ENCODE measurements at places on chromosomes 7 and 10. TPM values are rescaled to one million over a fixed set of nuclear protein-coding genes. Genes with fewer than 3 reads are reported as not detected.
A peak's percentile ranks its signal among the peaks of the same experiment; 100 is the strongest.

- no peak for DNase-seq
Observed at GRCh38 chr10:99938563-99938962, 71.2 kb downstream of the DNMBP start.

DNA sequence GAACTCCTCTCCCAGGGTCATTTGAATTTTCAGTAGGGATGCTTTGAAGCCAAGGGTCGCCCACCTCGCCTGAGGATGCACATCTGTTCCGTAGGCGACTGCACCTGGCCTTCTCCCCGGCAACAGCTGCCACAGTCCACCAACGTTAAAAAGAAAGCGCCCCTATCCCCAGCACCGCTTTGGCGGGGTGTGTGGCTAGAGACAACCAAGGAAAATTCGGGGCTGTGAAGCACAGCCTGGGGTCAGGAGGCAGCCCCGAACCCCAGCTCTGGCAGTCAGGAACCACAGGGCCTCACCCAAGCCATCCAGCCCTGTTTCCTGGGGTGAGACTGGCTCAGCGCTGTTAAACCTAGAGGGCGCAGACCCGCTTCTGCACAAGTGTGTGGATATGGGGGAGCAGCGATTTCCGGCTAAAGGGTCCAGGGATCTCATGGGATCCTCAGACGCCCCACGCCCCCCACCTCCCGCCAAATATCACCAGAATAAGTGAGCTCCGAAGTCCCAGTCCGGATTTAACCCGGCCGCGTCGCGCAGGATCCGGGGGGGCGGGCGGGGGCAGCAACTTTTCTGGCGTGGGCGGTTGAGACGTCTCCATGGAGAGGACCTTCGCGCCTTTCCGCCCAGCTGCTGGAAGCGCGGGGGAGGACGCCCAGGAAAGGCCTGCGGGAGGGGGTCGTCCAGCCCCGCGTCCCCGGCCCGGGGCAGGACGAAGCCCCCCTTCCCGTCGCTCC, 822 bp downstream of the ZC3HAV1L start:
- peak; percentile 20 for DNase-seq

DNA sequence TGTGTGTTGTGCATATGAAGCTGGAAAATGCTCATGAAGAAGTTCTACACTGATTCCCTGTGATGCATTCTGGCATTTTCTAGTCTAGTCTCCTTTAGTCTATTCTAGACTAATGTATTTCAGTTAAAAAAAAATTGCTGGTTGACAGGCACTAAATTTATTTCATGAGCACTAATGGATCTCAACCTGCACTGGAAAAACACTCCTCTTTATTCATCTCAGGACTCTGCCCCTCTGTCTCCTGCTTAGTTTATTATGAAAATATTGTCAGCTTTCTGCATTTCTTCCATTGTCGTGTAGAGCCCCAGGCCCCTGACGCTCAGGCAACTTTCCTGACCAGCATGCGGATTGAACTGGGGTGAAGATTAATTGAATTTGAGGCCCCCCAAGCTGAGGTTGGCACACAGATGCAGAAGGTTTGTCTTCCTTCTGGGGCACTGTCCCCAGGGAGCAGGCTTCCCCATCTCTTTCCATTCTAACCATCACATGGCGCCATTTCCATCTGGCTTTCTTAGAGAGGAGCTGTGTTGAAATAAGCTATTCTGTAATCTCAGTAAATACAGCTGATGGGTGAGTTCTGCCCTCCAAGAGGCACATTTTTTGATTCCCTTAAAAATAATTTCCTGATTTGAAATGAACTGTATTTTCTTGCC, 128.7 kb downstream of the INSYN2A start:
- peak; percentile 34 for DNase-seq

- DNase-seq = no peak
Observed at GRCh38 chr7:128791972-128792327, 182 bp downstream of the CCDC136 start.

- DNase-seq = peak; percentile 35
Observed at GRCh38 chr10:79490400-79491142, 21.8 kb upstream of the EIF5AL1 start.

GRCh38 chr10:126302476-126302756, 85.9 kb downstream of the ADAM12 start:
- DNase-seq = no peak

- DNase-seq = no peak
Observed at GRCh38 chr7:159066816-159067575, 77.7 kb downstream of the VIPR2 start.

GRCh38 chr10:48439031-48439430, 132.6 kb downstream of the MAPK8 start:
- no peak for DNase-seq

DNA sequence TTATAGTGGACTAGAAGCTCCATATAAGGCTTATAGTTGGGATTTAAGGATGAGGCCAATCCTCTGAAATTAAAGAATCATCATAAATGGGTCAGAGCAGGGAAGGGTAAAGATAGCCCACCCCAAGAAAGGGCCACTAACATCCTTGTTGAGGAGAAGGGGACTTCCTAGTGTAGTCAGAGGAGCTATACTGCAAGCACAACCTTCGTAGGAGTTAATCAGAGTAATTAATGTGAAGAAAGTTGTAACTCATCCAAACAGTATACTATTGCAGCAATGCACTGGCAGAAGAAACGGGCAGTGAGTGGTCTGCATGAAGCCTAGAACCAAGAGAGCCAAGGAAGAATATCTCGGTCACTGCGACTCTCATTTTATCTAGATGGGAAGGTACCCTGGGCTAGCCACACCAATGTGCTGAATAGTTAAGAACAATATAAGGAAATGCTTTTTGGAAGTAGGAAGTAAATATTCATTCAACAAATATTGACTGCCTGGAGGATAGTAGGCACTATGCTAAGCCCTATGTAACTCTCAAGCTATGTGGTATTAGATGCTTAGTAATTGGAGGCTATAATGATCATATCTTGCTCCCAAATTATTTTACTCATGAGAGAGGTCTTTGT, 13.3 kb downstream of the OTUD1 start:
- no peak for DNase-seq

DNA sequence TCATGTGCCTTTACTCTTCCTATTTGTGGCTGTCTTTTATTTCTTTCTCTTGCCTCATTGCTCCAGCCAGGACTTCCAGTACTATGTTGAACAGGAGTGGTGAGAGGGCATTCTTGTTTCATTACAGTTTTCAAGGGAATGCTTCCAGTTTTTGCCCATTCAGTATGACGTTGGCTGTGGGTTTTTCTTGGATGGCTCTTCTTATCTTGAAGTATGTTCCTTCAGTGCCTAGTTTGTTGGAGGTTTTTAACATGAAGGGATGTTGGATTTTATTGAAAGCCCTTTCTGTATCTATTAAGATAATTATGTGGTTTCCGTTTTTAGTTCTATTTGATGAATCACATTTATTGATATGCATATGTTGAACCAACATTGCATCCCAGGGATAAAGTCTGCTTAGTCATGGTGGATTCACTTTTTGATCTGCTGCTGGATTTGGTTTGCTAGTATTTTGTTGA, 96.8 kb downstream of the GLCCI1 start:
- no peak for DNase-seq

- DNase-seq = peak; percentile 61
Observed at GRCh38 chr7:52017802-52018679, 701.4 kb upstream of the COBL start.

DNA sequence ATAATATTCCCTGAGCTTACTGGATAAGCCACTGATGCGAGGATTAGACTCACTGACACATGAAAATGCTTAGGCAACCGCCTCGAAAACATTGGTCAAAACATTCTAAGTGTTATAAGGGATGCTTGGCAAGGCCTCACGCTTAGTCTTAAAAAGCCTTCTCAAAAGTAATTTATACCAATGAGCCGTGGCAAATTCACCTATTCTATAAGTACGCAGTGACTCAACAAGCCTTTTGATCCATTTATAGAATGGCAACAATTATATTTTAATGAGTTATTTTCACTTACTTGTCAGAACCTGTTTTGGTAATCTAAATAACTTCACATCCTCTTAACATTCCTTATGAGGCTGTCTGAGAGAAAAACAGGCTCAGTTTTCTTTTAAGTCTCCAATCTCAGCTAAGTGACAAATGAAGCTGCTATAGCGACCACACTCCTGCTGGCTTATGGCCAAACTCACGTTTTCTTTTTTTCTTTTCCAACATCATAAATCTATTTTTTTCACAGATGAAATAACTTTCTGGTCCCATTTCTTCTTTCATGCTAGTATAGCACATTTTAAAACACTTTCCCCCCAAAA, 121.2 kb upstream of the AFAP1L2 start:
- DNase-seq = no peak

GRCh38 chr10:126511917-126512479, 123.7 kb upstream of the ADAM12 start:
- peak; percentile 37 for DNase-seq

GRCh38 chr10:3623746-3624145, 161.3 kb downstream of the KLF6 start:
- DNase-seq = no peak

DNA sequence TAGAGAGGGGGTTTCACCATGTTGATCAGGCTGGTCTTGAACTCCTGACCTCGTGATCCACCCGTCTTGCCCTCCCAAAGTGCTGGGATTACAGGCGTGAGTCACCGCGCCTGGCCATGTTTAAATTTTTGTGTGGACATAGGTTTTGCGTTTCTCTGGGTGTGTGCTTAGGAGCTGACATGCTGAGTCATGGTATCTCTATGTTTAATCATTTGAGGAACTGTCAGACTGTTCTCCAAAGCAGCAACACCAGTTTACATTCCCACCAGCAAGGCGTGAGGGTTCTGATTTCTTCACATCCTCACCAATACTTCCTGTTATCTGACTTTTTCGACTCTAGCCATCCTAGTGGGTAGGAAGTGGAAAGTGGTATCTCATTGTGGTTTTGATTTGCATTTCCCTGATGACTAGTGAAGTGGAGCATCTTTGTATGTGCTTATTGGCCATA, 153.7 kb downstream of the DNAJB6 start:
- DNase-seq = no peak

GRCh38 chr10:62728479-62728878, 76.0 kb upstream of the ADO start:
- no peak for DNase-seq

DNA sequence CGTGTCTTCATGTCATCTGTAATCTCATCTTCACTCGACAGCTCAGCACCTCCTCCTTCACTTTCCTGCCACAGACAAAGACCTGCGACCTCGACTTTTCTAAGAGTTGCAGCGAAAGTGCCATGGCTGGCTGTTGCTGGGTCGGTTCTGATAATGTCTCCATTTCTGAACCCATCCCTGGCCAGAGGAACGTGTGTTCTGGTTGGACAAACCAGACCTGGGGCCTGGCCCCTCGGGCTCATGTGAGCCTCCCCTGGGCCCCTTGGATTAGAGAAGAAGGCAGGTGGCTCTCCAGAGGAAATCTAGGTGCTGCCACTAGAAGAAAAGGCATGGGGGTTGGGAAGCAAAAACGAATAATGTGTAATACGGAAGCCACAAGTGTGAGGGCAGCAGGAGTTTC, 273.7 kb downstream of the GLRX3 start:
- no peak for DNase-seq

- DNase-seq = no peak
Observed at GRCh38 chr7:25624833-25625232, 396.5 kb upstream of the NPVF start.

- DNase-seq = no peak
Observed at GRCh38 chr10:89894051-89894450, 192.7 kb downstream of the KIF20B start.

DNA sequence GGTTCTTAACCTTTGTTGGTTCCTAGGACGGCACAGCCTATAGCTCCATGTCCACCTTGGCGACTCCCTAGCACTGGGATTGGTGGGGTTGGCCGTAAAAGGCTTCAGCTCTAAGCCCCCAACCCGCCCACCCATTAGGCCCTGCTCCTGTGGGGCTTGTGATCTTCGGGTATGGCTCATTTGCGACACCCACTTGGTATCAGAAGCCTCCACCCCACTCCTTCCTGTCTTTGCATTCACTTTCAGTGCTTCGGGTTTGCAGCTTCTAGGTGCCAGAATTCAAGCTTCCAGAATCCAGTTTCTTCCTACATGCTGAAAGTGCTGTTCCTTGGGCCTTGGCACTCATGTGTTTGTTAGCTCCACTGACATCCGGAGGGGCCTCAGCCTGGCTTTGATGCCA, 39.5 kb downstream of the HABP2 start:
- no peak for DNase-seq

DNA sequence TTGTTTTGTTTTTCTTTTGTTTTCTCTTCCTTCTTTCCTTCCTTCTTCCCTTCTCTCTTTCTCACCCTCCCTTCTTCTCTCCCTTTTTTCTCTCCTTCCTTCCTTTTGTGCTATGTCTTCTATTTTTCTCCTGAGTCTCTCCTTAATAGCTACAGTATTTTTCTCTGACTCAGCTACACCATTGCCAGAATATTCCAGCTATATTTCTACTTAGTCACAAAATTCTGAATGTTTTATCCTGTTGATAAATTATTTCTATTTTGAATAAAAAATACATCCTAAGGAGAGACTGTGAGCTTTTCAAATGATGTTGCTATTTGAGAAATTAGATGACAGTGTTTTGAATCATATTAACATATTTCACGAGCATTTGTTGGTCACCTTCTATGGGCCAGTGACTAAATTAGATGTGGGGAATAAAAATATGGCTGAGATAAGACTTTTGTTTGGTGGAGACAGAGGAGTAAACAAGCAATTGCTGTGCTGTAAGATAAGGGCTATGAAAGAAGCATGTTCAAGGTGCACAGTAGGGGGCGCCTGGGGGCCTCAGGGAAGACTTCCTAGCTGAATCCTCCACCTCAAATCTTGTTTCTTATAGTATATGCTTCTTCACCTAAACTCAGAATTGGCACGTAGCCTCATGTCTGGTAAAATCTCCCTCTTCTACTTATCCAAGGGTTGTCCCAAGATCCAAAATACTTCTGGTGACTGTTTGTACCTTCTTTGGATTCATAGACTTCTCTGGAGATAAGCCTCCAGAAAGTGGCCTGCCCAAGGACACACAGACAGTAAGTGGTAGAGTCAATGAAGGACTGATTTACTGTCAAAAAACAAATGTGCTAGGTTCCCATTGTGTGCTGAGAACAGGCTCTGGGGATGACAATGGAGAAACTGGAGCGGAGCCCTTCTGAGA, 115.5 kb upstream of the CREB5 start:
- peak; percentile 63 for DNase-seq

DNA sequence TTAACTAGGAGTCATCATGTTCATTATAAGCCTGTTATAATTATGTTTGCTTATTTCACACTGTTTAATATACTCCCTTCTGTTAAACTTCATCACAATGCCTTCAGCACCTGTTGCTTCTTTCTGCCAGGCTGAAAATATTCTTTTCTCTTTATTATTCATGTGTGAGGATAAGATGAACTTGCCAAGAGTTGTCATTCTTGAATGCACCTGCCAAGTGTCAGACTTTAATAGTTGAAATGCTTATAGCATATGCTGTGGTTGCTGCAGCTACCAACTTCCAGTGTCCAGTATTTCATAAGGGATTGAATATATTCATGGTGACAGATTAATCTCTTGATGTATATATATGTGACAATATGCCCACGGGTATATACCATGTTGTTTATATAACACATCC, 339.2 kb upstream of the MEOX2 start:
- DNase-seq = no peak

GRCh38 chr10:56928714-56929113, 567.7 kb upstream of the ZWINT start:
- no peak for DNase-seq

Gene CALHM2
- total RNA-seq = 0.44 TPM

Gene CALML3
- total RNA-seq = not detected

Gene MYPN
- total RNA-seq = not detected

Gene GNAT3
- total RNA-seq = 2.0 TPM

Gene BRAF
- 40.9 TPM for total RNA-seq
